ENCODE measurements at places on chromosomes 13 and 19.

DNA sequence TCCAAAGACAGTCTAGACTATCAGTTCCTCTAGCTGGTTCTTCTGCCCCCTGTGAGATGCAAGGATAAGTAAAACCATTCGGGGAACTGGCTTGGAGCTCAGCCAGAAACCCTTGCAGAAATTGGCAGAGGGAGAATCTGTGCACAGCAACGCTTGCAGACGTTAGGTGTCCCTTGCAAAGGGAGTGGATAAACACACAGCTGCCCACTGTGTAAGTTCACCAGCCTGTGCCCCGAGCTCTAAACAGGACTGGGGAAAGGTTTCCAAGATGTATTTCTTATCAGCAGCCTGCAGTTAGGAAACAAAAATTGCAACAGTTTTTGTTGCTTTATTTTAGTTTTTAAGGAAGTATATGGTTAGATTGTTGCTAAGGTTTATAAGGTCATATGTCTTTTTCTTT lies 19.0 kb upstream of the ADGRE1 start:
- DNase-seq, result no peak

DNA sequence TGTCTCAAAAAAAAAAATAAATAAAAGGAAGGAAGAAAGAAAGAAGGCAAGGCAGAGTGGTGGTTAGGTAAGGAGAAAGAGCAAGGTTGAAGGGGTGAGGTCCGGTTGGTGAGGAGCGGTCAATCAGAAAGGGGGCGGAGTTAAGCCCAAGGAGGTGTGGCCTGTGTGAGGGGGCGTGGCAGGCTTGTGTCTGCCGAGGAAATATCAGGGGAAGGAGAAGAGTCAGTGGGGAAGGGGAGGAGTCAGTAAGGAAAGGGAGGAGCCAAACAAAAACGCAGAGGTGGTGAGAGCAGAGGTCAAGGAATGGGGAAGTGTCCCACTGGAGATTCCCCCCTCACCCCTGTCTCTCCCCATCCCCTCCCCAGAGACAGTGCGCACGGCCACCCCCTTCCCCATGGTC lies 5.9 kb downstream of the CACNG7 start:
- DNase-seq, result peak; percentile 20

- peak; percentile 51 for DNase-seq
These were observed 1.8 kb downstream of the PCDH20 start for GRCh38 chr13:61413572-61414535.

GRCh38 chr19:1847684-1848398 lies 442 bp downstream of the REXO1 start:
- DNase-seq, result peak; percentile 72

GRCh38 chr13:79451500-79451962 lies 29.4 kb upstream of the NDFIP2 start:
- no peak for DNase-seq

- no peak for DNase-seq
These were observed 121.9 kb upstream of the SOX1 start for GRCh38 chr13:111945086-111945485.

DNA sequence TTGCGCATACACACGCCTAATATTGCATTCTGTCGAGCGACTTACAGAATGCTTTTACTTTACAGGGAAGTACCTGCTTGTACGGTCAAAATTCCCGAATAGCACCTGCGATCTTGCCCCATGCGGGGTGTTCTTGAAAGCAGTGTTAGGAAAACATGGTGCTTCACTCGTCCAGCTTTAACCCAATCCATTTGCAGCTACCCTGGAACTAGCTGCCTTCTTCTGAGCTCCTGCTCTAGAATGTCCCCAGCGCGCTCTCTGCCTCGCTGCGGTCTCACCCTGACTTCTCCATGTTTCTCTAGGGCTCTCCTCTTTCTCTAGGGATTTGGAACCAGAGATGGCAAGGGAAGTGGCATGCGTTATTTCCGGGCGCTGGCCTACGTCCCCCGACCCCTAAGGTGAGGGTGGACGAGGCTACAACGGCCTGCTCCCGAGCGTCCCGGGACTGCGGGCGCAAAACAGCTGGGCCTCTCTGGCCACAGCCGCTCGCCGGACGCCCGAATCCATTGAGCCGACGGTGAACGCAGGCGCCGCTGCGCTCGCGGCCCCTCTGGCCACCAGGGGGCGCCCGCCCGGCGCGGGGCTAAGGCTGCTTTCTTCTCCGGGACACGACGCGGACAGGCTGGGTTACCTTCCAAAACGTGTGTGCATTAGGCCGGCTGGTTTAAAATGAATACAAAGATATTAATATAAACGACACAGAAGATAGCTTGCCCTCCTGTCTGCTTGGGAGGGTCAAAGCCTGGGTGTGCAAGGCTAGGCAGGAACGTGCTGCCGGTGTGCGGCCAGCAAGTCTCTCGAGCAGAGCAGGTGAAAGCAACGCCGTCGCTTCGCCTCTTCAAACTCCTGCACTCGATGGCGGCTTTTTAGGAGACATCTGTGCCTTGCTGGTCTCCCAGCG lies 1.8 kb upstream of the SPRY2 start:
- peak; percentile 90 for DNase-seq

DNA sequence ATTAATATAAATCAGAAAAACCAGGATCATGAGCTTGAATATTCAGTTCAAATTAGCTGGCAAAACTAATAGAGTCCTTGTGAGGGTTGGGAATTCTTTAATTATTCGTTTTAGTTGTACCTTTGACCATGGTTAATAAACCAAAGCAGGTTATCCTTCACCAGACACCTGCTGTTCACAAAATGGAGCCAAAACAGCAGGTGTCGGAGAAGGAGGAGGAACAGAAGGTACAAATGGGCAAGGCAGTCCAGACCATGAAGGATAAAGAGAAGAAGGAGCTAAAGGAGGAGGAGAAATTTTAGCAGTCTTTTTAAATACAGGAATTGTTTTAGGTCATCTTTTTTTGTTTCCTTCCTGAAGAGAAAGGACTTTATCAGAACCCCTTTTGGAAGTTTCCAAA lies 106.1 kb downstream of the NHLRC3 start:
- no peak for DNase-seq

- DNase-seq, result no peak
These were observed 2.9 kb downstream of the KLK1 start for GRCh38 chr19:50820549-50821247.

- DNase-seq, result no peak
These were observed 610.4 kb upstream of the SLITRK6 start for GRCh38 chr13:86409466-86410241.

DNA sequence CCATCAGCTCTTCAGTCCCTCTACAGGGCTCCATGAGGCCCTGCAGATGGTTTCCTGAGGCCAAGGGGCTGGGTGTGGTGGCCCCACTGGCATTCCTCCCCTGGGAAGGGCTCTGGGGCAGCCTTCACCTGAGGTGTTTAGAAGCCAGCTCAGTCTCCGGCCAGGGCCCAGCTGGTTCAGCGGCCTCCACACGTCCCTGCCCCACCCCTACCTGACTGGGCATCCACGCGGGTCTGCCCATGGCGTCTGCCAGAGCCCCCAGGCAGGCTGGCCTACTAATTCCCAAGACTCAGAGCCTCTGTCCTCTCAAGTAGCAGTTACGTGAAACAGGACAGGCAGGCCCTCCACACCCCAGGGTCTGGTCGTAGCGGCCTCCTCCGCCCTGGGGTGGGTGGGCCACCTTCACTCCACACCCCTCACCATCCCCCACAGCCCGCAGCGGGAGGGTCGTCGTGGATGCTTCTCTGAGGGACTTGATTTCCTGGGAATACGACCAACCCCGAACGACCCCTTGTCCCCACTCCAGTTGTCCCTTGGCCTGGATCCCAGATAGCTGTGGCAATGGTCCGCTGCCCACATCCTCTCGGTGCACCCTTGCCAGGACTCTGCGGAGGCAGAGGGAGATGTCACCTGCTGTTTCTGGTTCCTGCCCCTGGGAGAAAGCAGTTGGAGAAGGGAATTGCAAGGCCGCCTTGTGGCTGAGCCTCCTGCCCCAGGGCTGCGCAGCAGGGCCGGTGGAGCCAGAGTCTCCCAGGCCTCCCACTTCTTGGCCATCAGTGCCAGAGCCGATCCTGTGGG lies 24.3 kb downstream of the CAPN12 start:
- no peak for DNase-seq

- no peak for DNase-seq
These were observed 72.4 kb upstream of the CLDN10 start for GRCh38 chr13:95480131-95480545.
